ENCODE measurements at places on chromosomes 7 and 10.
A peak's percentile ranks its signal among the peaks of the same experiment; 100 is the strongest.

DNA sequence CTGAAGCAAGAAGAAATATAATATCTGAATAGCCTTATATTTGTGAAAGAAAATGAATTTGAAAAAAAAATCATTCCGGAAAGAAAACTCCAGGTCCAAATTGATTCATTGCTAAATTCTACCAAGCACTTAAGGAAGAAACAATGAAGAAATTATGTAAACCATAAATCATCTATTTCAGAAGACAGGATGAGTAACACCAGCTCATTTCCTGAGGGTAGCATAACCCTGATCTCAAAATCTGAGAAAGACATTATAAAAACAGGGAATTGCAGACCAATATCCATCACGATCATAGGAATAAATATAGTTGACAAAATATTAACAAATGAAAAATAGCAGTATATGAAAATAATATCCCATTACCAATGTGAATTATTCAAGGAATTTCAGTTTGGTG lies 70.1 kb upstream of the RAB18 start:
- no peak for DNase-seq

- no peak for DNase-seq
These were observed 491.8 kb upstream of the FOXK1 start for GRCh38 chr7:4190010-4190981.

- DNase-seq = no peak
These were observed 43.2 kb downstream of the PPP1R3C start for GRCh38 chr10:91589658-91590035.

GRCh38 chr7:114302858-114303257 lies 111.8 kb upstream of the FOXP2 start:
- DNase-seq = no peak

DNA sequence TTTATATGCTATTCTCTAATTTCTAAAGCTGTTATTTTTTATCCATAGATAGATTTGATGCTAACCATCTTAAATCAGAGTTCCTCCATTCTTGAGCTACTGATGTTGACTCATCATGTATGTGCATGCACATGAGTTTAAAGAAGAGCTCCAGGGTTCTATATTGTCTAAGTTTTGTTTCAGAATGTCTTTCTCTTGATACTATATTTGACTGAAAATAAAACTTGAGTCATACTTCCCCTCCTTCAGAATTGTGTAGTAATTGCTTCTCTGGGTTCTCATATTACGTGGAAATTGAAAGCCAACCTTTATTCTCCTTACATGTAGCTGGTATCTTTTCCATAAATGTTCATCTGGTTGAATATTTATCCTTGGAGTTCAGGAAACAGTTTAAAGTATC lies 89.4 kb downstream of the LRRTM3 start:
- DNase-seq = no peak

- DNase-seq = no peak
These were observed 72.4 kb upstream of the SP4 start for GRCh38 chr7:21355406-21355874.

GRCh38 chr7:134547397-134548054 lies 1.4 kb upstream of the AKR1B15 start:
- peak; percentile 76 for DNase-seq

DNA sequence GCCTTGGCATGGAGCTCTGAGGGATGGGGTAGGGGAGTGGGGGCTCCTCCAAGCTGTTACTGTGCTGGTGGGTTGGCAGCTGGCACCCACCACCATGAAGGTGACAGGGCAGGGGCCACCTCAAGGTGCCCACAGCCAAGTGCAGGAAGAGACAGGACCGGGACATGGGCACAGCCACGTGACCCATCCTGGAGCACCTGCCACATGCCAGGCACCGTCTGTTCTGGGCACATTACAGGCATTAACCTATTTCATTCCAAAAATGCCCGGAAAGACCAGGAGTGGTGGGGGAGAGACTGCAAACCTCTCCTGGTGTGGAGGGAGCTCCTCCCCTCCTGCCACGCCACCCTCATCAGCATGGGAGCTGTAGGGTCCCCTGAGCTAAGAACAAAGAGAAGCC lies 56.7 kb downstream of the CAMK2B start:
- DNase-seq = no peak

GRCh38 chr10:2650328-2650727 lies 417.0 kb upstream of the PFKP start:
- no peak for DNase-seq

- no peak for DNase-seq
These were observed 17.4 kb downstream of the SNX8 start for GRCh38 chr7:2296832-2297231.

DNA sequence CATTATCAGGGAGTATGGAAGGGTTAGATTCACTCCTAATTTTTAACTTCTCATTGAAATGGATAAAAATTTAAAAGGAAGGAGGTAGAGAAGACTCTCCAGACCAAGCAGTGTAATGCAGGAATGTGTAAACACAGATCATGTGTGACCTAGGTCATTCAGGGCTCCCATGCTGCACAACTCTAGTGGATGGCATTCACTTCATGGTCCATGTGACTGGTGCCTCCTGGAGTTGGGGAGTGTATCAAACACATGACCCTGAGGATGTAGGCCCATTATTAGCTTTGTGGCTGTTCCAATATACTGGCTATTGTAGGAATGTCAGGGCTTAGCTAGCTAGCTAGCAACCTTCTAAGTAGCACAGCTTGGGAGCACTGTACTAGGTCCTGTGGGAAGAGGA lies 109.9 kb downstream of the SLC25A13 start:
- no peak for DNase-seq

DNA sequence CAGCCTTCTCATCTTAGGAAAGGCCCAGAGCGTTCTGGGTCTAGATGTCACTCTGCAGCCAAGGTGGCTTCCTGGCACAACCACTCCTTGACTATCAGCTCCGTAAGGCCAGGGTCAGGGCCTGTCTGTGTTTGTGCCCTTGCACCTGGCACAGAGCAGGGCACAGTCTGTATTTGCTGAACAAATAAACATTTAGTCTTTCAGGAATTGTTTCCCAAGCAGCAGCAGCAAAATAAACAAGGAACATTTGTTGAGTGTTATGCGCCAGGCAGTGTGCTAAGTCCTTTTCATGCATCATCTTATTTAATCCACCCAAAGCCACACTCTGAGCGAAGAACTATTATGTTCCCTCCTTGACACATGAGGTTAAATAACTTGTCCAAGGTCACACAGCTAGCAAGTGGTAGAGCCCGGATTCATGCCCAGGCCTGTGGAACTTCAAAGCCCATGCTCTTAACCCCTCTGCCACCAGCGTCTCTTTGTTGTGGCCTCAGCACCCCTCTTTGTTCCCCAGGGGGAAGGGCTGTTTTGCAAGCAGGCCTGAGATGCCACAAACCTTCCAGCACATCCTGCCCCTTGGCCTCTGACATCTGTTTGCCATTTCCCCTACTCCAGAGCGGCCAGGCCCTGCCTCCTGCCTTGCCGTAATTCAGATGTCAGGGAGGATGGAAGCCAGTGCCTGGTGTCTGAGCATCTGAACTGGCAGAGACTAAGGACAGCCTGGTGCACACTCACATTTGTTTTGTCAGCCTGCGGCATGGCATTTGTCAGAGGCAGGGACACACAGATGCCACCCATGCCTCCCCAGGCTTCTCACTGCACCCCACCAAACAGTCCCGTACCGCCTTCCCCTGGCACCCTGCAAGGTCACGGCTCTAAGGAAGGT lies 325.8 kb upstream of the ZMIZ1 start:
- no peak for DNase-seq

GRCh38 chr10:110379831-110380230 lies 75.1 kb upstream of the SMNDC1 start:
- no peak for DNase-seq

GRCh38 chr7:15750727-15751126 lies 64.2 kb upstream of the MEOX2 start:
- DNase-seq = no peak

DNA sequence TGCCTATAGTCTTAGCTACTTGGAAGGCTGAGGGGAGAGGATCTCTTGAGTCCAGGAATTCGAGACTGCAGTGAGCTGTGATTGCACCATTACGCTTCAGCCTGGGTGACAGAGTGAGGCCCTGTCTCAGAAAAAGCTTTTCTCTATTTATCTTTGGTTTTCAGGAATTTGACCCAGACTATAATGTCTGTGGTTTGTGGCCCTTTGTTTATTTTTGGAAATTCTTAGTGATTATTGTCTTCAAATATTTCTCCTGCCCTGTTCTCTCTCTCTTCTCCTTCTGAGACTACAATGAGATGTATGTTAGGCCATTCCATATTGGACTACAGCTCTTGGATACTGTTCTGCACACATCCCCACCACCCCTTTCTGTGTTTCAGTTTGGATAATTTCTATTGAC lies 4.7 kb downstream of the MUC12 start:
- DNase-seq = no peak

DNA sequence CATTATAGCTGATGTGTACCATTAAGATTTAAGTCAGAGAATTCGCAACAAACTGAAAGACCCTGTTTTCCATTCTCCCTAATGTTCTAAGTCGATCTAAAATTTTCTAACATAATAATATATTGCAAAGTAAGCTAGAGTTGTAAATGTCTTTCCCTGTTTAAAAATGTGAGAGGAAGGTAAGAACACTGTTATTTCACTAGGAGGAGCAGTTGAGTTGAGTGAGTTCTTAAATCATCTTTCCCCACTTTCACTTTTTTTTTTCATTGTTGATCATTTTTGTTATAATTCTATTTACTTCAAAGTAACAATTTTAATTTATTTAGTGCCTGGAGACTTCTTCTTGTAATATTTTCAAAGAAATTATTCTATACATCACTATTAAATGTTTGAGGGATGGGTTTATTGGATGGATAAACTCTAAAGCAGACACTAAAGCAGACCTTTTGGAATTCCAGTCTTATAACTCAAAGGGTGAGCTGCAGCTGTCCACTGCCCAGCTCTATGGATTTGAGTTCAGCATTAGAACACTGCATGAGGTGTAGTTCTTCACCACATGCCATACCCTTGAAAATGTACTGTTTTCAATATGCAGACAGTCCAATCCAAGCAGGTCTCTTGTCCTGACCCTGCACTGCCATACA lies 181.3 kb upstream of the FZD1 start:
- DNase-seq = no peak

GRCh38 chr7:103764901-103765300 lies 224.6 kb downstream of the RELN start:
- DNase-seq = no peak

Measured in coronary artery (tissue), 2 donors.